ENCODE measurements at places on chromosomes 16 and 17. TPM values are rescaled to one million over a fixed set of nuclear protein-coding genes. Genes with fewer than 3 reads are reported as not detected.

The SGSM2 gene
- polyA plus RNA-seq = 5.5 TPM

GRCh38 chr16:68086860-68087268, 1.7 kb downstream of the NFATC3 start:
- DNase-seq = no peak

GRCh38 chr17:10349403-10349802, 23.4 kb downstream of the MYH13 start:
- no peak for DNase-seq

The AARSD1 gene
- polyA plus RNA-seq = 21.3 TPM

DNA sequence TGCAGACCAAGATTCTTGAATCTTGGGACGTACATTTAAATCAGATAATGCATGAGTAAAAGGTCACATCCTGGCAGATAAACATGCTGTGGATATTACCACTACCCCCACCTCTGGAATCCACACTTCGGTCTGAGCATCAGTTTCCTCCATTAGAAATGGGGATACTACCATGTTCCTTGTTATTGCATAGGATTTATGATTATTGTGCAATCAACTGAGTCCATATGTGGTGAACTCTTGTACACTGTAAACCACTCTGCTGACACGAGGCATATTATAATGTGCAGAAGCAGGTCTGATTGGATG, 108.7 kb downstream of the VAT1L start:
- DNase-seq = no peak

- no peak for DNase-seq
Measured at GRCh38 chr16:12416136-12416787, 387.4 kb downstream of the CPPED1 start.

- no peak for DNase-seq
Measured at GRCh38 chr17:40910441-40910841, 25.4 kb upstream of the KRT20 start.

The LRRC37B gene
- polyA plus RNA-seq = 1.5 TPM

DNA sequence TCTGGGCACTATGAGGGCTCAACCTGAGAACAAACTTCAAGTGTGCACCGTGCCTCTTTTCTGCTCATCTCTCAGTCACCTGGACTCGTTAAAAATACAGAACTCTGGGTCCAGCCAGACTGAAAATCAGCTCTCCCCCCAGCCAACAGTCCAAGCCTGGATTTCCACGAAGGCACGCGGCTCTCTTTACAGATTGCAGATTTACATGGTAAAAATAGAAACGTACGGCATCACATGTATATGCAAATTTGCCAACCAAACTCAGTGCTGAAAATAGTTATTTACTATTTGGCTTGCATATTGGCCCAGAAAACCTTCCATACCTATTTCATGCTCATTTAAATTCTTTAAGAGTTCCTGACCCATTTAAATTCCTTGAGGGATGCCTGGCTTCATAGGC, 315.8 kb downstream of the MAF start:
- DNase-seq = no peak

DNA sequence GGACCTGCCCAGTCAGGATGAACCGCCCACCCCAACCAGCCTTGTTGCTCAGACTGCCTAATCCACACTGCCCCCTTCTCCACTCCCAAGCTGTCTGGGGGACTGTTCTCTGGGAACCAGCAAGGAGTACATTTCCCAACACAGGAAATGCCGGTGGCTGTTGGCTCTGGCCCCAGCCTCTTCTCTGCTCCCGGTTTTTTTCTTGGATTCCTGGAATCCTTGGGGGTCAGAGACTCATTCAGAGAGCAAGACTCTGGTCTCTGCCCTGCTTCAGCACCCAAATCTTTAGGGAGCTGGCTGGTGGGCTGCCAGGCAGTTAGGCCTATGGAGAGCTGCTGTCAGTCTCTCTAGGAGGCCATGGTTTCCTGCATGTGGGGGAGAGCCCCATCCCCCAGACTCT, 10.8 kb upstream of the MTMR4 start:
- DNase-seq = no peak

The CRHR1 gene
- not detected for polyA plus RNA-seq

GRCh38 chr17:45263477-45263860, 1.6 kb upstream of the SPATA32 start:
- no peak for DNase-seq

GRCh38 chr17:17511881-17512858, 16.0 kb upstream of the RASD1 start:
- DNase-seq = no peak

DNA sequence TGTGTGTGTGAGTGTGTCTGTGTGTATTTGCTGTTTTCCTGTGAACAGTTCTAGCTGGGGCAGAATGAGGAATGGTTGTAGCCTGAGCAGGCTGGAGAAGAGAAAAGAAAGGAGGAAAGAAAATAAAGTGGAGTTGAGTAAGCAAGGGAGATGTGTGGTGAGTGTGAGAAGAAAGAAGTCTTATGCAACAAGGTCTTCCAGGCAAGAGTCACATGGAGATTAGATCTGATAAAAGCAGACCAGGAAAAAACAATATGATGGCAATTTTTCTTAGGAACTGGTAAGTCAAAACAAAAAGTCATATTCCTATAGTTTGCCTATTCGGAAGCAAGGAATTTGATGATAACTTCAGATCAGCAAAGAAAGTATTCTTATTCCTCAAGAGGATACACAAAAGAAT, 125.0 kb downstream of the HS3ST3A1 start:
- DNase-seq = no peak

GRCh38 chr17:31829649-31830048, 29.4 kb downstream of the COPRS start:
- DNase-seq = no peak

DNA sequence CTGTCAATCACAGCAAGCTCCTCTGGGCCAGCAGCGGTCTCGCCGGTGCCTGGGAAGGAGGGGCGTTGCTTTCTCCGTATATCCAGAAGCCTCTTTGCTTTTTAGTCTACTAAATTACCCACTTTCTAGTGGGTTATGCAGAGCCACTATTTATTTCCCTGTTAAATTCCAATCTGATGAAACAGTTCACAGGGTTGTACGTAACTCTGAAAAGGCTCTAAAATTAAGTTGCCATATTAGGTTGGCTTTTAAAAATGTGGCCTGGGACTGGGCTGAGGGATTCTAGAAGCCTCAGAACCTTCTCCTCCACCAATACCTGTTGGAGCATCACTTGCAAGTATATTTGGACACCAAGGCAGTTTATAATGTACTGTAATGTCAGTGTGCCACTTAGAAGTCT, 27.2 kb downstream of the MARCHF10 start:
- DNase-seq = no peak

- DNase-seq = no peak
Measured at GRCh38 chr17:39485555-39485954, 24.3 kb downstream of the CDK12 start.

- DNase-seq = no peak
Measured at GRCh38 chr16:85881436-85881835, 17.5 kb upstream of the IRF8 start.

DNA sequence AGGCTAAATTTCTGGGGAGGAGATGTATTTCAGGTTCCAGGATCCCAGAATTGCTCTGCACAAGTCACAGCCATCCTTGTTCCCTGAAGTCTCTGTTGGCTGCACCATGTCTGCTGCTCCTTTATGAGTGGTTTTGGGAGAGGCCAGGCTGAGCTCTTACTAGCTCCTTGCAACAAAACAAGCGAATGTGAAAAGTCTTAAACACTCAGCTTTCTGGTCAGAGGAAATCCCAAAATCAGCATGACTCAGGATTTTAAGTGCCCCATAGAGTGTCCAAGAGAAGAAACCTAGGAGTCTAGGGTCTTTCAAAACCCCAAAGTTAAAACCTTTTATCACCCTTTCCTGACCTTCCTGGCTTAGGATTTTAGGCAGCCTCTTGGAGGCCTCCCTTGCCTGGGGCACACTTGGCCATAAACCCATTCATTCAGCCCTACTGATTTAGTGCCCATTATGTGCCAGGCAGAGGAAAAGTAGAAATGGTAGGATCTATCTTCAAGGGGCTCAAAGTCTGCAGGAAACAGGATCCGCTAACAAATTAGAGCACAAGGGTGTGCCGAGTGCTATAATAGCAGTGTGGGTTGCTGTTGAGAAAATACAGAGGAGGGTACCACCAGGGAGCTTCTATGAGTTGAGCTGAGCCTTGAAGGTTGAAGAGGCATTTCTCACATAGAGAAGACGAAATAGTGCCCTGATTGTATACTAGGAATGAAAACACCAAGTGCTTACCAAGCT, 36.9 kb downstream of the SOST start:
- DNase-seq = no peak

The KRT39 gene
- polyA plus RNA-seq = not detected

The CDRT15 gene
- not detected for polyA plus RNA-seq

DNA sequence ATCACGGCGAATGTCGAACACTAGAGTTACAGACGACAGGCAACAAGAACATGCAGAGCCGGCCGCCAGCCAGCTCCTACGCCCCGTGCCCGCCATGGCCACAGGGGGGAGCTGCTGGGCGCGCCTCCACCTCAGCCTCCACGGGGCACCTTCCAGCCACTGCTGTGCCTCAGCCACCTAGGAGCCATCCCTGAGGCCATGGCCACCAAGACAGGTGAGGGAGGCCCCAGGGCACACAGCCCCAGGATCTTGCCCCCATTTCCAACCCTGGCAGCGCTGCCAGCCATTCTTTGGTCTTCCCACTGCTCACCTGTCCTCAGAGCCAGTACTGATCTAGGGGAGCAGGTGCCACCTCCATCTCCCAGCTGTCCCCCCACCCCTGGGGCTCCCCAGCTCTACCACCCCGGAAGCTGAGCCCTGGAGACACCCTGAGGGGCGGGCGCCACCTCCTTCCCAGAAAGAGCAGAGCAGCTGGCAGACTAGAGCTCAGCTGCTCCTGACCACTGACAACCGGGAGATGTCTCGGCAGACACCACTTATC, 11.8 kb downstream of the GNPTG start:
- DNase-seq = peak; percentile 81

The SPHK1 gene
- 1.3 TPM for polyA plus RNA-seq

DNA sequence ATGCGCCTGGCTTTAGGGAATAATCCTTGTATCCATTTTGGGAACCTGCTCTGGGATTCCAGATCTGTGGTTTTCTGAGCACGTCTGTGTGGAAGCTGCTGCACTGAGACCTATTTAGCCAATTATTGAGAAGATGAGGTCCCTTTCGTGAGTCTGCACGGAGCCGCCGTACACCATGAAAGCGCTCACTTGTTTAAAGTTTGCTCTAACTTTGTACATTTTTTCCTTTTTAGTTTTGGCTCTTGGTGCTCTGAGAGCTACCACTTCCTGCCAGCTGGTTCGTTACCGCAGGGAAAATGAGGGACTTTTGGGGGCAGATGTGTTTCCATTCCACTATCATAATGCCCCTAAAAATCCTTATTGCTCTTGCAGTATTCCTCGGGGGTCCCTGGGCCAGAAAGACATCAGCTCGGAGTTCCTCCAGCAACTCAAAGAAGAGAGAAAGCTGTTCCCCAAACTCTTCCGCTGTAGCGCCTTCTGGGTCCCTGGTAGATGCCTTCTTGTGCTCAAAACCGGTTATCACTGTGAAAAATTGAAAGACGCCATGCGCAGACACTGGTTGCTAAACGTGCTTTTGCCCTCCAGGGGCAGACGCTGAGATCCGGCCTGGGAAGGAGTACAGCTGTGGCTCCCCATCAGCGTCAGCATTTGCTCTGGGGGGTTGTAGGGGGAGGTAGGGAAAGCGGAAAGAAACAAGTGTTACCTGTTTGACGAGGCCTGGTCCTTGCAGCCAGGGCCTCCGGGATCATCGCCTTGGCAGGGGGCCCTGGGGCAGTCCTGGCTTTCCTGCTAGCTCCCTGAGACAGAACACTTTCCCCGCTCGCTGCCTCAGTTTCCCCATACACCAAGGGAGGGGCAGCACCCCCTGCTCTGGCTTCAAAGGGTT, 238.1 kb downstream of the MRTFB start:
- DNase-seq = no peak

The TBC1D3C gene
- polyA plus RNA-seq = not detected

GRCh38 chr16:86211800-86212199, 298.5 kb upstream of the FOXF1 start:
- DNase-seq = no peak

The MYL4 gene
- 0.22 TPM for polyA plus RNA-seq

The RDM1 gene
- polyA plus RNA-seq = 0.42 TPM

- DNase-seq = no peak
Measured at GRCh38 chr17:15654886-15655561, 29.1 kb downstream of the TRIM16 start.

DNA sequence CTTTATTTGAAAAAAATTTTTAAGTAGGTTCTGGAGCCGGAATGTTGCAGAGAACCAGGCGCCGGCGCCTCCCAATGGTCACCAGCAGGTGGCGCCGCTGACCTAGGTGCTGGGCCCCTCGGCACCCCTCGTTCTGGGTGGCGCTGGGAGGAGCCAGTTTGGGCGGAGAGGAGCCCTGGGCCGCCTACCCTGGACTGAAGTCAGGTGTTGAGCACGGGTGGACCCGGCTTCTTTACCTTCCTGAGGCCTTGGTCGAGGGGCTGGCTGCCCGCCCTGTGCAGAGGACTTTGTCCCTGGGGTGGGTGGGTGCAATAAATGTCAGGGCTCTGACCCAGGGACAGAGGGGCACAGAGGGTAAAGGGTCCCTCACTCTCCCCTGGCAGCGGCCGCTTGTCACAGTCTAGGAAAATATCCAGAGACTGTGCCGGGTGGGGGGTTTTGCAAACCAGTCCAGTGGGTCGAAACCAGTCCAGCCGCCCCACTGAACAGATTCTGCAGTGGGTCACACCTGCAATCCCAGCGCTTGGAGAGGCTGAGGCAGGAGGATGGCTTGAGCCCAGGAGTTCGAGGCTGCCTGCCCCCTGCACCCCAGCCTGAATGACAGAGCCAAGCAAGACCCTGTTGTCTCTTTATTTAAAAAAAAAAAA, 30.1 kb upstream of the TNFRSF13B start:
- peak; percentile 84 for DNase-seq

The ORC6 gene
- polyA plus RNA-seq = 0.56 TPM

DNA sequence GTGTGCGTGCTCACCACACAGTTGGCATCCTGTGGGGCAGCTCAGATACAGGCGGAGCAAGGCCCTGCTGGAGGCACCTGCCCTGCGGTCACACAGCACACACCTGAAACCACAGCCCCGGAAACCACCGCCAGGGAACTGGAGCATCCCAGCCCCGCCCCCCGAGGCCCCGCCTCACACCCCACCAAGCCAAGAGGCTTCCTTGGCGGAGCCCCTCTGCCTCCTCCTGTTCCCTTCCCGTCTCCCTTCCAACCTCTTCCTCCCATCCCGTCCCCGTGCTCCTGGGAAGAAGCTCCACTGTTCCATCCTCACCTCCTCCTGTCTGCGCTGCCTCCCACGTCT, 205.5 kb downstream of the NTN1 start:
- DNase-seq = no peak

The TNFSF13 gene
- polyA plus RNA-seq = 9.3 TPM

The OR3A3 gene
- polyA plus RNA-seq = not detected

DNA sequence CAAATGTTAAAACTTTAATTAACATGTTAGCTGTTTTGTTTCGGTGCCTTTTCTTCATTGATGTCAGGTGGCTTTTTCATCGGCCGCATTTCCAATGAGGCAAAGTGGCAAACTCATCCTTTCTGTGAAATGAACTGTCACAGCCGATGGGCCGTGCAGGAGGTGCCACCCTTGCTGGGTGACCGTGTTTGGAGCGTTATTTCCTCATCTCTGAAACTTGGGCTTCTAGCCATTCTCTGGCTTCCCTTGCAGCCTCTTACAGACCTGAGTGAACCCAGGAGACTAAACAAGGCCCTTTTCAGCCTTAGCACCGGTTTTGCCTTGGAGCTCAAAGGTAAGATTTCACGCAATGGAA, 42.2 kb upstream of the PRSS54 start:
- DNase-seq = no peak

GRCh38 chr17:17416007-17416399, 60.8 kb upstream of the MED9 start:
- no peak for DNase-seq

GRCh38 chr17:60724647-60725046, 47.0 kb downstream of the BCAS3 start:
- DNase-seq = no peak
